ENCODE measurements at places on chromosomes 6 and 20.

DNA sequence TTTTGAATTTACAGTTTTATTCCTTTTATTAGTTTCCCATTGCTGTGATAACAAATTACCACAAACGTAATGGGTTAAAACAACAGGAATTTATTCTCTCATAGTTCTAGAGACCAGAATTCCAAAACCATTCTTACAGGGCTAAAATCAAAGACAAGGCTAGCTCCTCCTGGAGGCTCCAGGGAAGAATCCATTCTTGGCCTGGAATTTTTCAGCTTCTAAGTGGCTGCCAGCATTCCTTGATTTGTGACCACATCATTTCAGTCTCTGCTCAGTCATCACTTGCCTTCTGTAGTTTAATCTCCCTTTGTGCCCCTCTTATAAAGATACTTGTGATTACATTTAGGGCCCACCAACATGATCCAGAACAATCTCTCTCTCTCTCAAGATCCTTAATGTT lies 897 bp upstream of the SEL1L2 start:
- no peak for DNase-seq

DNA sequence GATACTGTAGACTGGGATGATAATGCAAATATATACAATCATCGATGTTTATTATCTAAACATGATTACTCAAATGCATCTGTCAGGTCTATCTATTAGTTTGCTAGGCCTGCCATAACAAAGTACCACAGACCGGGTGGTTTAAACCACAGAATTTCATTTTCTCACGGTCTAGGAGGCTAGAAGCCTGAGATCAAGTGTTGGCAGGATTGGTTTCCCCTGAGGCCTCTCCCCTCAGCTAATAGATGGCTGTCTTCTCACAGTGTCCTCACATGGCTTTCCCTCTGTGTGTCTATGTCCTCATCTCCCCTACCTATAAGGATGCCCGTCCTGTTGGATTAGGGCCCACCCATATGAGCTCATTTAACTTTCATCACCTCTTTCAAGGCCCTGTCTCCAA lies 512.6 kb upstream of the SLC35B3 start:
- DNase-seq: no peak

DNA sequence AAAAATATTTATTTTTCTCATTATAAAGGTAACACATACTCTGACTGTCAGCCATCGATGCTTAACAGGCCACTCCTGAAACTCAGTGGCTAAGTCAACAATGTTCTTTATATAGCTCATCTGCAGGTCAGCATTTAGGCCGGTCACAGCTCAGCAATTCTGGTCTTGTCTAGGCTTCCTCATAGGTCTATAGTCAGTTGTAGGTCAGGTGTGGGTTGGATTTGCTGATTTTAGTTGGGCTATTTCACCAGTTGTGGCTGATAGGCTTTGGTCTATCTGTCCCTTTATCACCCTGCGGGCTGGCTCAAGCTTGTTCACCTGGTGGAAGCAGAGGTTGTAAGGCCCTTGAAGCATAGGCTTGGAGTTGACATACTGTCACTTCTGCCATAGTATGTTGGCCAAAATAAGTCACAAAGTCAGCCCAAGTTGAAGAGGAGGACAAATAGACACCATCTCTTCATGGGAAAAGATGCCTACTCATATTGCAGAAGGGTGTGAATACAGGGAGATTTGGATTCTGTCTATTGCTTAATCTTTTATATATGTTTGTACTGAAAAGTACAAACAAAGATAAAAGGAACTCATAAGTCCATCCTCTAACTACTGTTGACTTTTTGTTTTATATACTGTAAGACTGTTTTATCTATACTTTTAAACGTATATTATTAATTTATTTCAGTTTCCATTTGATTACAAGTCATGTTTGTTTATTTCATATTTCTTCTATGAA lies 75.0 kb downstream of the BCKDHB start:
- DNase-seq: no peak

GRCh38 chr6:102520966-102521365 lies 1127.5 kb downstream of the GRIK2 start:
- no peak for DNase-seq

GRCh38 chr6:57432919-57433684 lies 115.7 kb downstream of the PRIM2 start:
- no peak for DNase-seq

DNA sequence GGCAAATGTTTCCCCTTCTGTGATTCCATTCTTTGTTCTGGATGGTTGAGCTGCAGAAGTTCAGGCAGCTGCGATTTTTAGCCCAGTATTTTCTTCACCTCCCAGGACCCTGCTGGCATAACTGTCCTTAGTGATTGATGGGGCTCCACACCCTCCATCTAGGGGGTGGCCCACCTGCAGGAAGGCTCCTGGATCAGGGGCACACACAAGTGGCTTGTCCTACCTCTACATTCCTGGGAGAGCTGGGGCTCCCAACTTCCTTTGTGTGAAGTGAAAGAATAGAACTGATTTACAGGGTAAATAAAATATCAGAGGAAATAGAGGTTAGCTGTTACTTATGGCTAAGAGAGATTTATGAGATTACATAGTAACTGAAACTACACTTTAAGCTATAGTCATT lies 129.5 kb upstream of the MAP3K7 start:
- DNase-seq: no peak

GRCh38 chr6:112622036-112622435 lies 274.9 kb downstream of the RFPL4B start:
- no peak for DNase-seq

DNA sequence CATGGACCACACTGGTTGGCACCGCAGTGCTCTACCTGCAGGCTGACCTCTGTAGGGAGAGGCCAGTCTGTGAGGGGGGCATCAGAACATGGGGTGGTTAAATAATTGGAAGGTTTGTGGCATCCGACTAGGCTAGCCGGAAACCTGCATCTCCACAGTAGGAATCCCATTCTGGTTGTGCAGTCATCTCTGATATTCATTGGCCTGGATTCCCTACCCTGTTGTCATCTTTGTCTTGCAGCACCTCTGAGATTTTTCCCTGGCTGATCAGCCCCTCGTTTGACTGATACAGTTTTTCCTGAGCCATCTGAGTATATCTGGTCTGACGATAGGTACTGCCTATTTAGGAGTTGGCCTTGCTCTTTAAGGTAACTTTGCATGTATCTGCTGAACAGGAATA lies 259.4 kb downstream of the TMEM242 start:
- DNase-seq: no peak

DNA sequence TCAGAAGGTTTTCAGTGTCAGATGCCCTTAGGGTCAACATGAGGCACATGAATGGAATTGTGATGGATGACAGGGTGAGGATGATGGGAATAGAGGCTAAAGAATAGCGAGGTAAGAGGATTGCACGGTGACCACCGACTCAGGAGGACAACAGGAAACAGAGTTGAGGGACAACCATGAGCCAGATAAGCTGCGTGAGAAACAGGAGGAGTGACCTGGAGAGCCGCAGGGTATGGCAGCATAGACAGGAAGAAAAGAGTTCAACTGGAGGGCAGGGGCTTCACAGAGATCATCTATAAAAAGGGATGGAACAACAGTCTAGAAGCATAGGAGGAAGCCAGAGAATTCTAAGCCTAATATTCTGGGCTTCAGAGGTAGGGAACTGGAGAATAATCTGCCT lies 84.7 kb upstream of the ENPP5 start:
- no peak for DNase-seq

GRCh38 chr6:15425947-15426346 lies 180.1 kb downstream of the JARID2 start:
- no peak for DNase-seq

- DNase-seq: no peak
Measured at GRCh38 chr20:52637201-52637600, 335.0 kb upstream of the TSHZ2 start.

- no peak for DNase-seq
Measured at GRCh38 chr6:163731215-163732013, 316.9 kb downstream of the QKI start.

DNA sequence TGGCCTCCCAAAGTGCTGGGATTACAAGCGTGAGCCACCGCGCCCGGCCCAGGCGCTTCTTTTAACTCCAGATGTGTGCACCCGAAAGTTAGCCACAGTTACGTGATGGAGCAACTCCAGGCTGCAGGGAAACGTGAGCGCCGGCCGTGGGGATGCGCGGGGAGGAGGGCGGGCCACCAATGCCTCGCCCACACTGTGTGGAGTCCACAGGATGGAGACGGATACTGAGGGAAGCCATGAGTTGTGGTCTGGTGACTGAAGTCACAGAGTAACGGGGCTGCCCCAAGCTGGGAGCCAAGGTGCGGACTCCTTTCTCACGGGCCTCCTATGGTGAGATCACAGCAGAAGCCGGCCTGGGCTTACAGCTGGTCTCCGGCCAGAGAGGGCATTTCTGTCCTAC lies 23.2 kb downstream of the YTHDF1 start:
- DNase-seq: no peak

- DNase-seq: no peak
Measured at GRCh38 chr6:146071781-146072180, 42.9 kb downstream of the GRM1 start.

- no peak for DNase-seq
Measured at GRCh38 chr20:45306431-45306982, at the start of gene RBPJL. Gene RBPJL (plus strand): TSS chr20:45306840. CDS start chr20:45306923, 83 bp downstream.

- DNase-seq: no peak
Measured at GRCh38 chr6:30394139-30394538, 49.2 kb downstream of the RPP21 start.

GRCh38 chr6:116210750-116211425 lies 43.0 kb downstream of the TSPYL4 start:
- no peak for DNase-seq

- no peak for DNase-seq
Measured at GRCh38 chr20:38294076-38294591, 9.8 kb upstream of the BPI start.

DNA sequence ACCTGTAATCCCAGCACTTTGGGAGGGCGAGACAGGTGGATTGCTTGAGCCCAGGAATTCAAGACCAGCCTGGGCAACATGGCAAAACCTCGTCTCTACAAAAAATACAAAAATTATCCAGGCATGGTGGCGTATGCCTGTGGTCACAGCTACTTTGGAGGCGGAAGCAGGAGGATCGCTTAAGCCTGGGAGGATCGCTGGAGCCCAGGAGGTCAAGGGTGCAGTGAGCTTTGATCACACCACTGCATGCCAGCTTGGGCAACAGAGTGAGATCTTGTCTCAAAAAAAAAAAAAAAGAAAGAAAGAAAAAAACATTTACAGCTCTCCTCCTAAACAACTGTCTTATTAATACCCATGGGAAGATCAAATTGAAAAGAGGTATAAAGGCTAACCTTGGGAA lies 8.8 kb upstream of the MYMX start:
- no peak for DNase-seq

DNA sequence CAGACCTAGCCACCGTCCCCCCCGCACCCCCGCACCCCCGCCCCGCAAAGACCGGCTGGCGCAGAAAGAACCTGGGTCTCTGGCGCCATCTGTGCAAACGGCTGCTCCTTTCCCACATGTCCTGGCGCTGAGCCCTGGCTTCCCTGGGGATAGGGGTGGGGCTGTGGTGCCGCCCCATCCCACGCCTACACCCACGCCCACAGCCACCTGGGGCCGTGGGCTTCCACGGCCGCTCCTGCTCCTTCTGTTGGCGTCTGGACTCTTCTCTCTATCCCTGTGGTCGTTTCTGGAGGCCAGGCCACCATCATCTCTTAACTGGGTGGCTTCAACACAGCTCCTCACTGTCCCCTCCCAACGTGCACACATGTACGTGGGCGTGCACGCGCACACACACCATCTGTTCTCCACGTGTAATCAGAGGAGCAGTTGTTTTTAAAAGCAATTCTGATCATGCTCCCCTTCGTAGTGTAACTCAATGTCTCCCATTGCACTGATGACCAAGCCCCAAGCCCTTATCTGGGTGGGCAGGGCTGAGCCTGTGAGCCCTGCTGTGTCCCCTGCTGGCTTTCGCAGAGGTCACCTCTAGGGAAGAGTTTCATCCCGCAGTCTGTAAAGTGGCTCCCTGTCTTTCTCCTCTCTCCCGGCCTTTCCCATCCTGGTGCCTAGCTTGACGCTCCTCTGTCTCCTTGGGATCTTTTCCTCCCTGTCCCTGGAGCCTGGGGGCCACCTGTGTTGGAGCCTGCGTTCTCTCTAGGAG lies 31.9 kb upstream of the FAM83D start:
- no peak for DNase-seq

GRCh38 chr6:53845280-53846195 lies 50.7 kb downstream of the LRRC1 start:
- DNase-seq: no peak

Data from NCI-H187 treated with DMSO at 0.1 percent for 48 hours (cell line).